ENCODE measurements at places on chromosomes 4 and X.

DNA sequence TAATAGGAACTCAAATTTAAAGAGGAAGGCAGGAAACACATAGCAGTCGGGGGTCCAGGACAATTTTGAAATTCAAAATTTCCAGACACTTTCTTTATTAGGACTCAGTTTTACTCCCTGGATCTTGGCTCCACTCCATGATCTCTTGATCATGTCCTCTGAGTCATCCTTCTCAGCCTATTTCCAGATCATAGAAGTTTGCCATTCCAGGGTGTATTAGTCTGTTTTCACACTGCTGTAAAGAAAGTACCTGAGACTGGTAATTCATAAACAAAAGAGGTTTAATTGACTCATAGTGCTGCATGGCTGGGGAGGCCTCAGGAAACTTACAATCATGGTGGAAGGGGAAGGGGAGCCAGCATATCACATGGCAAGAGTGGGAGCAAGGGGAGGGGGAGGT is 564.7 kb upstream of the ACTRT1 start:
- no peak for DNase-seq

DNA sequence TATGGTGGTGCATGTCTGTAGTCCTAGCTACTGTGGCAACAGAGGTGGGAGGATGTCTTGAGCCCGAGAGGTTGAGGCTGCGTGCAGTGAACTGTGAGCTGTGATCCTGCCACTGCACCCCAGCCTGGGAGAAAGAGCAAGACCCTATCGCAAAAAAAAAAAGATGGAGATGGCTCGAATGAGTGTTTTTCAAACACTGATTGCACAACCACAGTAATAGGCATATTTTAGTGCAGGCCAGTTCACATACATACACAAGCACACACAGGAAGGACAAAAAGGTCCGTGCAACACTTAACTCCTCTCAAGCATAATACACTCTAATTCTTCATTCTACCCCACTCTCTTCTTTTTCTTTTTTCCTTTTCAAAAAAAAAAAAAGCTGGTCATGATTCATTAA is 5.1 kb downstream of the EFHC2 start:
- no peak for DNase-seq

DNA sequence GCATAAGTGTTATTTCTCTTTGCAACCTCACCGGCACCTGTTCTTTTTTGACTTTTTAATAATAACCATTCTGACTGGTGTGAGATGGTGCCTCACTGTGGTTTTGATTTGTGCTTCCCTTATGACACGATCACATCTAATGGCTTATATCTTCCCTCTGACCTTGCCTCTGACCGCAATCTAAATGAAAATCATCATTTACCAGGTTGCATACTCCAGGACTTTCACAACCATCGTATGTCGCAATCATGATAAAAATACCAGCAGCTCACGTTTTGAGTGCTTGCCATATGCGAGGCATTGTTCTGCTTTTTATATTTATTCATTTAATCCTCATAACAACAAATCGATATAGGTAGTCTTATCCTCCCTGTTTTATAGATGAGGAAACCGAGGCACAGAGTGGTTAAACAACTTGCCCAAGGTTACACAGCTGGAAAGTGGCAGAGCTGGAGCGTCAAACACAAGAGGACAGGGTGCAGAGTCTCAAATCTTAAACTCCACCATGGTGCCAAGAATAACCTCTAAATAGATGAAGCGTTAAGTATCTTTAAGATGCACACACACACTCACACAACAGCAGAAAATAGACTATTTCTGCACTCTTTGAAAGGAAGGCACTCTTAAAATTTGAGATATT is 102.2 kb downstream of the SEL1L3 start:
- DNase-seq: no peak

- no peak for DNase-seq
These were observed 13.8 kb upstream of the SMS start for GRCh38 chrX:21926527-21927278.

DNA sequence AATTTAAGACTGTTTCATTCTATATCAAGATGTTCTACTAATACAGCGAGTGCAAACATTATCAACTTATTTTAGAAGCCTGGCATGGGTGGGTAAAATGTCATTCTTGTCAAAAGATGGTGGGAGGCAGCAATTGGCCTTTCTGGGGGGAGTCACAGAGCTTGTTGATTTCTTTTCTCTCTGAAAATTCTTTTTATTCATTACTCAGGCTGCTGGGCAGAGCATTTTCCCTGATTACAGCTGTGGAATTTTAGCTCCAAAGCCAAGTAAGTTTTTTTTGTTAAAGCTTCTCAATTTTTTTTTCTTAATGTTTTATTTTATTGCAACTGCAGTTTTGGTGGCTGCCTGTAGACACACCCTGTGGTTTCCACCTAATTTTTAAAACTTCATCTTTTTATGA is 50.4 kb downstream of the GPC4 start:
- DNase-seq: no peak

- DNase-seq: no peak
These were observed 273.3 kb downstream of the ANK2 start for GRCh38 chr4:113322736-113323135.

- DNase-seq: no peak
These were observed 53.3 kb downstream of the NFKB1 start for GRCh38 chr4:102554482-102554881.

DNA sequence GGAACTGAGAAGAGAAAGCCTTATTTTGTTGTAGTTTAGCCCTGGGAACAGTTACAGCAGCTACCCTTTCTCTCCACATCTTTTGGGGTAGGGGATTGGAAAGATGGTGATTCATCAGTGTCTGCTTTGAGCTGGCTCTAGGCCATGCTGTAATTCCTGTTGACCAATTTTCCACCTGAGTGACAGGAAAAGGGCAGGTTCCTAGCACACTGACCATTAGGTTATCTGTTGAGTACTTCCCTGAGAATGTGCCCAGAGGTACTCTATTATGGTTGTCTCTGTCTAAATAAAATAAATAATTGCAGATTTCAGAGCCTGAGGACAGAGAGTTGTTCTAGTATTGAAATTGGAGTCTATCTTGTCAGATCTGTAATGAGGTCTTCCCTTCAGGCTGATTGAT is 109.0 kb downstream of the ENOX2 start:
- no peak for DNase-seq

GRCh38 chrX:103586314-103586646 is 965 bp downstream of the TCEAL4 start:
- DNase-seq: no peak

- no peak for DNase-seq
These were observed 11.8 kb upstream of the CPE start for GRCh38 chr4:165367040-165367439.

- no peak for DNase-seq
These were observed 6.6 kb downstream of the OCIAD2 start for GRCh38 chr4:48899950-48900349.

- DNase-seq: peak; percentile 21
These were observed 32.4 kb upstream of the RBPJ start for GRCh38 chr4:26288355-26288909.

DNA sequence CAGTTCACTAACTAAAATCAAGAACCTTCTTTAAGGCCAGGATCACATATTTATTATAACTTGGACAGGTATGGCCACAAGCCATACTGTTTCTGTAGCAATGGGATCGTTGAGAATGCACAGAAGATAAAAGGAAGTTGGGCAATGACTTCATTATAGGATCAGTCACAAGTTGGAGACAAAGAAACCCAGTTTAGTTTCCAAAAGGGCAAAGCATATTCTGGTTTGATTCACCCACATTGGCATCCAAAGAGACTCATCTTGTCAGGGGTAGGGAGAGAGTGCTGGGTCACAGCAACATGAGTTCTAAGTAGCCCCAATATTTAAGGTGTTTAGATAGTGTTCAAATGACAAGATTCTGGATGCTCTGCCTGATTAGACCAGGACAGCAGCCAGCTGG is 317.1 kb upstream of the GALNT7 start:
- DNase-seq: no peak

- DNase-seq: no peak
These were observed 120.0 kb downstream of the LUZP4 start for GRCh38 chrX:115409551-115409950.

DNA sequence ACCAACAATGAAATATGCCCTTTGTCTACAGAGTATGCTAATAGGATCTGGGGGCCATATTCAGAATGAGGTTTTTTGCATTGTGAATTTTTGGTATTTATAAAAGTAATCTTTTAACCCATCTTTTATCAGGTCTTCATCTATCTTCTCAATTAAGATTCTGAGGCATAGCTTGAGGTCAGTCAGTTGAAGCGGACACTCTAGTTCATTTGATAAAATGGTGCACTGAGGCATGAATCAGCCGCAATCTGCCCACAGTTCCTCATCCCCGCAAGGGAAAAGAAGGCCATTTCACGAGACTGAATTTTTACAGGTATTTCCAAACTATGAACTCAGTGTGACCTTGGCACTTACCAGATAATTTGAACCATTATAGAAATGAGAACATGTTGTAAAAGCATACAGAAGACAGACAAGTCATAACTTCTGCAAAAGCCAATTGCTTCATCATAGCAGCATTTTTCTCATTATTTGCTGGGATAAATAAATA is 19.3 kb upstream of the VCX2 start:
- DNase-seq: no peak

- no peak for DNase-seq
These were observed 122.7 kb downstream of the NPNT start for GRCh38 chr4:106017975-106018374.

- no peak for DNase-seq
These were observed 174.9 kb upstream of the SMARCAD1 start for GRCh38 chr4:94032754-94033153.

DNA sequence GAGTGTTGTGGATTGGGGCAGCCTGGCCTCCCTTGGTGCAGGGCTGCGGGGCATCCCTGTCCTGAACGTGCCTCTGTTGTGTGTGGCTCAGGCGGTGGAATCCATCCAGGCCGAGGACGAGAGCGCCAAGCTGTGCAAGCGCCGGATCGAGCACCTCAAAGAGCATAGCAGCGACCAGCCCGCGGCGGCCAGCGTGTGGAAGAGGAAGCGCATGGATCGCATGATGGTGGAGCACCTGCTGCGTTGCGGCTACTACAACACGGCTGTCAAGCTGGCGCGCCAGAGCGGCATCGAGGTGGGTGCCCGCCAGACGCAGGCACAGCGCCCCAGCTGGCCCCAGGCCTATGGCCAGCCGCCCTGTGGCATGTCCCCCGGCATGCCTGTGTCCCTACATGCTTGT is 25.6 kb downstream of the MAEA start:
- no peak for DNase-seq

GRCh38 chr4:119728692-119729593 is 100.3 kb upstream of the PDE5A start:
- DNase-seq: no peak

- DNase-seq: no peak
These were observed 23.3 kb downstream of the TBC1D14 start for GRCh38 chr4:6932918-6933317.

- DNase-seq: no peak
These were observed 118.3 kb downstream of the CDKL5 start for GRCh38 chrX:18543738-18544137.

DNA sequence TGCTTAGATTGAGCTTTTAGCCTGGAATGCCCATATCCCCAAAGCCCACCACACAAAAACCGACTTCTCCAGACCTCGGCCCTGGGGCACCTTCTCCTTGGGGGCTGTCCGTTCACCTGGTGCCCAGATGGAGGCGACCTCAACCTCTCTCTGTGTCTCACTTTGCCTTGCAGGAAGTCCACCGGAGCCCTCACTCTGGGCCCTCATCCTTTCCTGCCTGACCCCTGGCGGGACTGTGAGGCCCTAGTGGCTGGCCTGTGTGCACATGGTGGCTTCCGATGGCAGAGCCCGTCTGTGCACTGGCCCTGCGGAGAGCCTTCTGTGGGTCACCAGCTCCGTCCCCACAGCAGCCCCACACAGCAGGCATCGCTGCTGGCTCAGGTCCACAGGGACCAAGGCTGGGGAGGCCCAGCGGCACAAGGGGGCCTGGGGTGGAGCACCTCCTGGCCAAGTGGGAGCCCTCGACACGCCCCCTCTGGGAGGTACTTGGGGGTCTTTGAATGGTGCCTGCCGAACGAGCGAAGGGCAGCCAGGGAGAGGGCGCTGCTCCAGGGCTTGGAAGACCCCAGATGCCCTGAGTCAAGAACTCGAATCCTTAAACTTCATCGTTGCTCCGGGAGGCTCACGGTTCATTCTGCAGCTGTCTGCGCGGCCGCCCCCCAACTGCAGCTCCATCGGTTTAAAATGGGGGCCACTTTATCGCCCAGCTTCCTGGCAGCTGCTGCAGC is 97.2 kb upstream of the ADRA2C start:
- no peak for DNase-seq
